Inflammatory macrophage (primary cell): ENCODE measurements at places on chromosomes 5 and 9.
A peak's percentile ranks its signal among the peaks of the same experiment; 100 is the strongest.

- DNase-seq, result no peak
These were observed 329.4 kb downstream of the ELAVL2 start for GRCh38 chr9:23496489-23497136.

GRCh38 chr5:2024986-2025721 lies 142.4 kb upstream of the IRX4 start:
- no peak for DNase-seq

DNA sequence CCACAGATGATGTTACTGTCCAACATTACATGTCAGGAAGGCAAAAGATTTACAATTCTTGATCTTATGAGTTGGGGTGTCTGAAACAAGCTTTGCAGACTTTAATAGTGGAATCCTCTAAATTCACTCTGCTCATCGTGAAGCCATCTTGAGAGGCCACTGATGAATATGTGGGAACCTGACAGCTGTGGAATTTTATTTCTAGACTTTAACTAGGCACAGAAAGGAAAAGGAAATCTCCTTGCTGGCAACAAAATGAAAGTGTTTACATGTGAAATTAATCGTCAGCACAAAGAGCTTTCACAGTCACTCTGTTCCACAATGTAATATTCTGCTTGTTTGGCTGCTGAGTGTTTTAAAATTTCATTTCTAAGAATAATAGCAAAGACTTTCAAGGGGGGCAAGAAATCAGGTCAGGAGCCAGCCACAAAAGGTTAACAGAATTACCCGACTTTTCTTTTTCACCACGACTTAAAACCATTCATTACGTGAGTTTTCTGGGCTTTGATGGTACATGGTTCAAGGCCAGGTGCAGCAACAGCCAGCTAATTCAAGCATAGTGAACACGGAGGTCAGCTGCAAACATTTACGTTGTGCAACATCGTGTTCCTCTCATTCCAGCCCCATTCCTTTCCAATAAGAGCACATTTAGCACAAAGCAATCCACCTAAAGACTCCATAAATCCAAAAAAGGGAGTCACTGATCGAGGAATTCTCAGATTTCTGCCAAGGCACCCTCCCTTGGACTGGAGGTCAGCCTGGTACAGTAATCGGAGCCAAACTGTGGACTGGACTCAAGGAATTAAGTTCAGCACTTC lies 14.6 kb downstream of the NREP start:
- no peak for DNase-seq

DNA sequence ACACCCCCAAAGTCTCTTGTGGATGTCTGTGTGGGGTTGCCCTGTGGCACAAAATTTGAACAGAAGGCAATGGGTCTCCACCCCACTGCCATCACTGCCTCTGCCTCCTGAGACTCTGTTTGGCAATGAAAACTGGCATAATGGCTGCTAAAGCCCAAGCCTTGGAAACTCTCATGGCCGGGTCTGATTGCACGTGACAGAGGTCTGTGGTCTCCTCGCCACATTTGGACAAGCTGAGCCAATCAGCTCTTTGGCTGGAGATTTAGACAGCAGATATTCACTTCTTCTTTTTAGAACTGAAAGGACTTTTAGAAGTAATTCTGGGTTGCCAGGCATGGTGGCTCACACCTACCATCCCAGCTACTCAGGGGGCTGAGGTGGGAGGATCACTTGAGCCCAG lies 5.5 kb downstream of the GGTA1 start:
- peak; percentile 53 for DNase-seq

DNA sequence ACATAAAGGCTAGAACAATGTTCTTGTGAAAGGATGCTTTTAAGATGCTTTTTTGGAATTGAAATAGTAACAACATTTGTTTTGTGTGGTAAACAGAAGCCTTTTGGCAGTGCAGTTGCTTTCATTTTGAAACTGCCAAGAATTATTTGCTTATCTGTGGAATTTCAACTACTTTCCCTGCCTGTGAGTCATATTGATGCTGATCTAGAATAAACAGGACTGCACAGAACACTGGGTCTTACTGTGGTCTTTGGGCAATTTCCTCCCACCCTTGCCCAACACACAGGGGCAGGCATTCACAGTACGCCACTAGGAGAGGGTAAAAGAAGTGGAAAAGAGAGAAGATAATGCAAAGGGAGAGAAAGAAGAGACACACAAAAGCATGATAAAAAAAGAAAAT lies 483.7 kb downstream of the ELAVL2 start:
- no peak for DNase-seq

DNA sequence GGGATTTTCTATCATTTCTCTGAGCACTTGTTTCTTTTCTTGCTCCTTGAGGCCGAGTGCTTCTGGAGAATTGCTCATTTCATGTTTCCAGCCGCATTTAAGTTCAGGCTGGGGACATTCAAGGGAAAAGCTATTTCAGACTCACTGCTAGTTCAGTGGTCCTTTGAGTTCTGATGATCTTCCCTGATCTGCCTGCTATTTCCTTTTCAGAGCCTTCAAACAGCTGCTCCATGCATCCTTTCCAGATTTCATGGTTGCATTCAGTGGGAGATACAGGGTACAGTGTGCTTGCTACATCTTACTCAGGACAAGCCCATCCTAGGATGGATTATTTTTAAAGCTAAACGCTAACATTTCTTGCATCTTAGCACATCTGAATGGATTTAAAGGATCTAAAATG lies 14.7 kb downstream of the NDUFS4 start:
- DNase-seq, result no peak
